ENCODE measurements at places on chromosomes 3 and 15. TPM values are rescaled to one million over a fixed set of nuclear protein-coding genes. Genes with fewer than 3 reads are reported as not detected.

Gene GADL1
- total RNA-seq, result not detected

Gene SEMA7A
- 1.3 TPM for total RNA-seq

Gene CADPS
- total RNA-seq, result not detected

Gene ZNF860
- total RNA-seq, result 1.1 TPM

Gene BDH1
- total RNA-seq, result 4.4 TPM

Gene FRMD5
- 2.5 TPM for total RNA-seq

Gene ARNT2
- 16.5 TPM for total RNA-seq

Gene RBMS3
- 0.90 TPM for total RNA-seq

Gene SRGAP3
- 0.61 TPM for total RNA-seq

Gene TUSC7
- not detected for total RNA-seq

Gene STRIT1
- total RNA-seq, result not detected

Gene THAP10
- 4.1 TPM for total RNA-seq

Gene ITIH1
- total RNA-seq, result not detected

Gene GOLGA8T
- total RNA-seq, result 1.7 TPM

Gene RBM6
- total RNA-seq, result 30.5 TPM

Gene AQP9
- total RNA-seq, result 0.07 TPM

Gene FBXO40
- total RNA-seq, result not detected

Gene MEGF11
- total RNA-seq, result 0.53 TPM

Gene XCR1
- not detected for total RNA-seq

Gene DUOXA2
- not detected for total RNA-seq

Gene CTSH
- total RNA-seq, result 44.0 TPM

Gene FBXO45
- total RNA-seq, result 7.1 TPM

Gene TTLL13
- 0.14 TPM for total RNA-seq

Gene ACAN
- 0.88 TPM for total RNA-seq

Gene ARPIN
- total RNA-seq, result 12.5 TPM

Gene BUB1B
- total RNA-seq, result 25.8 TPM

Gene NTRK3
- 24.0 TPM for total RNA-seq

Gene TMEM202
- total RNA-seq, result not detected

Gene ASB14
- total RNA-seq, result not detected

Gene RYK
- total RNA-seq, result 28.7 TPM

Gene MESP2
- 0.24 TPM for total RNA-seq

Gene HIGD2B
- total RNA-seq, result not detected

Gene CCR3
- total RNA-seq, result not detected
